ENCODE measurements at places on chromosomes 4 and X. TPM values are rescaled to one million over a fixed set of nuclear protein-coding genes. Genes with fewer than 3 reads are reported as not detected.

MCF2 gene
- 0.58 TPM for total RNA-seq

PPEF2 gene
- total RNA-seq: not detected

F8A2 gene
- not detected for total RNA-seq

DNA sequence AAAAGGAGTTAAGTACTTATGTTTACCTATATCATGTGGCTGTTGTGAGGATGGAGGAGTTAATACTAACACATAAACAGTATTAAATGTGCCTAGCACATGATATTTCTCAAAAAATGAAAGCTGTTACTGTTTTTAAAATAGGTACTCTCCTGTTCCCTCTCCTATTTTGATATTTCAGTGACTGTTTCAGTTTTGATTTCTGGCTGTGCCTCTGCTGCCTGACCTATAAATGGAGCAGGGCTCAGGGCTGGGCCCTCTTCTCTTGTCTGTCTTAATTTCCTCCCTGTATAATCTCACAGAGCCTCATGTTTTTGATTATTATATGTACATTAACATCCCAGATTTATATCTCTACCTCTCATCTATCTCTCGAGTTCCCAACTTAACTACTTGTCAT is 93.3 kb downstream of the UGT8 start:
- DNase-seq: no peak

DNA sequence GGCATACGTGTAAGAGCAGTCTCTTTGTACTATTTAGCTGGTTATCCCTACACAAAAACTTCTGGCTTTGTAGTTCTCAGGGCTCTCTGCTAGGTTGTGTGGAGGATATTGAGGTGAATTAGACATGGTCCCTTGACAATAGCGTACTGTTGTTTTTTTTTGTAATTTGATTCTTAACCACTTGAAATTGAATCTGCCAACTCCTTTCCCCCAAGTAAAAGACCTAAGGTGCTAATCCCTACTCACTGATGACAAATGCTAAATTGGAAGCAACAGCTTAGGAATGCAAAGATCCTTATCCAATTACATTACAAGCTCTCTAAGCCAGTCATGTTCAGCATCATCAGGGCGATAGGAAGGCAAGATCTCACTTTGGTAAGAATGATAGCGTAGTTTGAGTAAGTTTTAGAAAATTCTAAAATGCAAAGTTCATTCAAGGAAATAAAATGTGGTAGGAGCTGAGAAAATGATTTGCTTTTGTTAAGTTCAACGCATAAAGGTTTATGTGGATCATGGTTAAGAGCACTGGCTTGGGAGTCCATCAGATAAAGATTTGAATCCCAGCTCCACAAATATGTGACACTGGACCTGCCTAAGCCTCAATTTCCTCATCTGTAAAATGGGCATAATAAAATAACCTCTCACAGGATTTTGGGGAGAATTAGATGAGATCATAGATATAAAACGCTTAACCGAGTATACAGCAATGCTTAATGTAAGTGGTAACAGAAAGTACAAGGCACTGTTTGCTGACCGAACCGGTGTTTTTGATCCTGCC is 39.3 kb downstream of the DOCK11 start:
- DNase-seq: no peak

DNA sequence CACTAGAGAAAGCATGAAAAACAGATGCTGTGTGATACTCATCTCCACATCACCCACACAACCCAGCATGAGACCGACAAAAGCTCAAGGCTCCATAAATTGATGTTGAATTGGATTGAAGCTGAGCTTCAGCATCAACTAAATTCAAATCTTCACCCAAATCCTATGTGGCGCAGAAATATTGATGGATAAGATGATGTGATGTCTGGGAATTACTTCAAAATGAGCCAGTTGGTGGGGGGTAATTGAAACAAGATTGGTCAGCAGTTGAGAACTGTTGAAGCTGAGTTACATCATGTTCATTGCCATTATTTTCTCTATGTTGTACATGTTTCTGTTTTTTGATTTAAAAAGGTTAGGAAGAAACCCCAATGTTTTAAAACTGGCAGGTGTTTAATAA is 166.5 kb upstream of the STS start:
- no peak for DNase-seq
